ENCODE measurements at places on chromosomes 7 and 10.

GRCh38 chr7:54904986-54905385 is 113.8 kb upstream of the EGFR start:
- no peak for DNase-seq

DNA sequence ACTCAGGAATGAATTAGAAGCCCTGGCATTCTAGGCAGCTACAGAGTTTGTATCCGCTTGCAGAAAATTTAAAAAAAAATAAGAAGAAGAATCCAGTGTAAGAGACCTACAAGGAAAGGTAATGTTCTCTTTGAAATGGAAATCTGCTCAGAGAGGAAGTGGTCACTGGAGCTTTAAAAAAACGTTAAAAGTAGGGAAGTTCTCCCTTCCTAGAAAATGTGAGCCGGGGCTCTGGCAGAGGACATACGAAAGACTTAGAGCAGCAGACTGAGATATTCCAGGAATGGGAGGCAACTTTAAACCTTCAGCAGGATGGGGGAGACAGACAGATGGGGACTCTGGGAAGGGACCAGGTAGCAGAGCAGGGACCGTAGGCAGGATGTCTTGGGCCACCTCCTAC is 149.4 kb upstream of the NPS start:
- no peak for DNase-seq

- no peak for DNase-seq
Measured at GRCh38 chr7:102840404-102840803, 72.4 kb upstream of the LRRC17 start.

GRCh38 chr7:102253973-102254370 is 32.7 kb upstream of the SH2B2 start:
- DNase-seq: no peak

DNA sequence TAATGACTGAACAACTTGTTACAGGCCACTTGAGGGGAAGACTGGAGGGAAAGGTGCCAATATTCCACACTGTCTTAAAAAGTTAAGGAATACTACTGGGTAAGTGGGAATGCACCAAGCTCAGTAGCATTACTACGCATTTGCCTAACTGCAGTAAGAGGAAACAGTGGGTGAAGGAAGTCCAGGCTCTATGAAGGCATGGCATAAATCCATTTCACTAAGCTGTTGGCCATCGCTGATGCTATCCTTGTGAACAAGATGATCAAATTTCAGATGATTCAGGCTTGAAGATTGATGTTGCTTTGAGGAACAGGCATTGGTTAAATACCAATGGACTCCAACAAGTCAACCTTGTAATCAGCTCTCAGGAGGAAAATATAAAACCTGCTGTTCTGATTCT is 44.2 kb upstream of the TES start:
- DNase-seq: no peak

DNA sequence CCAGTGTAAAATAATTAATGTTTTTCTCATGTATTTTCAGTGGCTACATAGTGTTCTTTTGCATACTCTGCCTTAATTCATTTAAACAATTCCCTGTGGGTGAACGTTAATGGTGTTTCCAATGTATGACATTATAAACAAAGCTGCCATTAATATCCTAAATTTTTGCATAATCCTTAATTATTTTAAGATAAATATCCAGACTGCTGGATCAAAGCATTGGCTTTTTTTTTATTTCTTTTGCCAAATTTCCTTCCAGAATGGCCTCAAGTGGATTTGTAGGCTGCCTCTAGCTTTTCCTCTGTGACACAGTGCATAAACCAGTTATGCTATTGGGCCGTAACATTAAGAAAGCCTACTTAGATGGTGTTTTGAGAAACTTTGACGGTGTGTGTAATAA is 29.5 kb downstream of the MCM10 start:
- no peak for DNase-seq

GRCh38 chr7:159125955-159126270 is 18.8 kb downstream of the VIPR2 start:
- no peak for DNase-seq

GRCh38 chr10:130160775-130161174 is 24.6 kb downstream of the GLRX3 start:
- no peak for DNase-seq

DNA sequence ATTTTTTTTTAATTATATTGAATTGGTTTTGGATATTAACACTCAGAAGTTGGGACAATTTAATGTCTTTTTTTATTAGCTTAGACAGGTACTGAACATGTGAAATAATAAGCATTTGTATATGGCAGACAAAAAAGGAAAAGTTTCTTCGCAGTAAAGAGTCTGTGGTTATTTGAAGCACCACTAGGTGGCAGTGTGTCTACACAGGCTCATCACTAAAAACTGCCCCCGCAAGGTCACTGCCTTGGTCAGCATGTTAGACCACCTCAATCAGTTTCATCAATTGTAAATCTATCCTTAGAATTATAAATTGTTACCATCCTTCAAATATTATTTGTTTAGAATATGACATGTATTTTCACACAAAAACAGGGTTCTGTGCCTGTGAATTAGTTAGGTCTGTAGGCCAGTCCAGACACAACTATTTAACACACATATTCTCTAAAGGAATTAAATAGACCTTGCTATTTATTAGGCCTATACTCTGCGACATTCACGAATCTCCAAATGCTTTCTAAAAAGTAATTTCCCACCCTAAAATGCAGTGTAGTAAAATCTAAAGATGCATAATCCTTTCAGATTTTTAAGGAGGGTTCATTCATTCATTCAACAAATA is 17.0 kb downstream of the PNLIPRP3 start:
- DNase-seq: no peak

DNA sequence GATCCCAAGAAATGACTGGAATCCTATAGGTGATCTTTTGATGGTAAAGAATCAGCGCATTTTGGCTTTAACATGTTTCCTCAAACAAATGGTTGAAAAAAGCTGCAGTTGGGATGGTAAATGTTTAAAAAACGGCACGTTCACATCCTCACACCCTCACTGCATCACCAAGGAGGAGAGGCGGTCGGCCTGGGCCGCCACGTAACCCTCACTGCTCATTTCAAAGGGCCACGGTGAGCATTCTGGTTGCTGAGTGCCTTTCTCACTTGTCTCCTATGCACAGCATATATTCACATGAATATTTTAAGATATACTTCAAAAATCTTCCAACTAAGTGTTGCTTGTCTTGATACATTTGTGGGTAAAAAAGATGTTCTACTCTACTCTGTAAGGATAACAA is 233.2 kb downstream of the DNAJB6 start:
- no peak for DNase-seq

GRCh38 chr7:100863406-100863950 is 3.7 kb upstream of the TRIP6 start:
- DNase-seq: no peak

GRCh38 chr10:114244126-114244525 is 5.1 kb downstream of the VWA2 start:
- no peak for DNase-seq

DNA sequence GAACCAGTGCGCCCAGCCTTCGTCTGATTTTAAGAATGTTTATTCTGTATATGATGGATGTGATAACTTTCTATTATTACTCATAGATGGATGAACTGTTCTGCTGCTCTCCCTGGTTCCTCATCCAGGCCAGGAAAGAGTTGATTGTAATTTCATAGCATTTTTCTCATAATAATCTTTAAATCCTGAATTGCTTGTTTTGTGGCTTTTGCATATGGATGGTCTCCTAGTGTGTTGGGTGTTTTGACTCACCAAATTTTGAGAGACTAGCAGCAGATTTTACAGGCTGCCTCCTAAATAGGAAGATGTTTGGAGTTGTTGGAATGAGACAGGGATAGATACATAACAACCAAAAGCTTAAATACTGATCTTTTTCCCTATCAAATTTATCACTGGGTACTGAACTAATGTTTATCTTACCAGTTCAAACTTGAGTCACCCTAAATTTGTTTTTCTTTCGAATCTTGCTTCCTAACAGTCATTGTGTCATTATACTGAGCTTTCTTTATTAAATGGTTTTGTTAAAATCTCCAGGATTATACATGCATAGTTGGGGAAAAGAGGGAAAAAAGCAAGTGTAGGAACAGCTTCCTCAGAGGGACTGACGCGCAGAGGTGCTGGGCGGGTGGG is 106.0 kb upstream of the GATA3 start:
- no peak for DNase-seq

DNA sequence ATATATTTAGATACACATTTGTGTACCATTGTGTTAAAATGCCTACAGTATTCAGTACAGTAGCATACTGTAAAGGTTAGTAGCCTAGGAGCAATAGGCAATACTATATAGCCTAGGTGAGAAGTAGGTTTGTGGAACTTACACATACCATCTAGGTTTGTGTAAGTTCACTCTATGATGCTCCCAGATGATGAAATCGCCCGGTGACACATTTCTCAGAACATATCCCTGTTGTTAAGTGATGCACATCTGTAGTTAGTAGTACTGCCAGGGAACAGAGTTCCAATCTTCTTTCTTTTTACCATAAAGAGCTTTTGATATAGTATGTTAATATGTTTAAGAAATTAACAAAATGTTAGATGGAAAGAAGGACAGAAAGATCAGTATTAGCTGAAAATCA is 138.2 kb downstream of the SNX13 start:
- no peak for DNase-seq

DNA sequence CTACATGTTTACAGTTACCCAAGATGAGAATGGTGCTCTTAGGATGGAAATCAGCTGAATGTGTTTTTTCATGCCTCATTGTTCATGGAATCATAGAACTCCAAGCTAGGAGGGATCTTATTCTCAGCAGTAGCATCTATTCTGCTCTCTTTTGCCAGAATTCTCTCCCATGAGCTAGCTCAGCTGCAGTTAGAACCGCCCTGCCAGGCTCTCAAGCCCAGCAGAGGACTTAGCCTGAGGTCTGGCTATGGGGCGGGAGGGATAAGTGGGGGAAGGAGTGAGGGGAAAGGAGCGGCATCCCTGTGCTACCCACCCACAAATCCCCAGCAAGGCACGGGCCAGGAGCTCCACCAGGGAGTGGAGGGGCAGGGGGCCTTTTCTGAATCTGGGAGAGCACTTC is 120.7 kb upstream of the PLXNA4 start:
- DNase-seq: no peak

DNA sequence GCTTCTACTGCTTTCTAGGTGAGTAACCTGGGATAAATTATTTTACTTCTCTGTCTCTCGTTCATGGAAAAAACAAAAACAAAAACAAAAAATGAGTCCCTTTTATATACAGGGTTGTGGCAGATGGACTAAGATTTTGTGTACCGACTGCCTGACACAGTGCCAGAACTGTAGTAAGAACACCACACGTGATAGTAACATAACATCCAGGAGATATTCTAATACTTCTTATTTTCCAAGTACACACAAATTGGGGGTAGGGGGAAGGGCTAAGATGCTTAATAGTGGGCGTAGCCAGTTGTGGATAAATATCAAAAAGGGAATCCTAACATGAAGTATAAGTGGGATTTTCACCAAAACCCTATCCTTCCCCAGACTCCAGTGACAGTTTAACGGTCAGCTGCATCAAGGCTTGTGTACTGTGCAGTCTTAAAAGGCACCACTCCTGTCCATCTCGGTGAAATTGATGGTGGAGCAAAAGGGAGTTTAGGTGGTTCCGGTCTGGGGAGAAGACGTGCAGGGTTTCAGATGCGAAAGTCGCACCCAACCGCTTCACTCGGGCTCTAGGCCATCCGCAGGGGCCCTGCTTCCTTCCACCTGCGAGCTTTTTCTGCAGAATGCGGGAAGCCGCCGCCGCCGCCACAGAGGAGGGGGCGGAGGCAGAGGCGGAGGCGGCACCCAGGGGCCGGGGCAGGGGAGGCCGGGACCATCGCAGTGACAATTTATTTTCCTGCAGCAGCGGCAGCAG is at the start of gene STAMBPL1:
TSS of gene STAMBPL1 (plus strand) at position 712 of the 748 bp plus-strand sequence. CDS start 21,464 bp downstream, outside the sequence.
- DNase-seq: no peak

- DNase-seq: no peak
Measured at GRCh38 chr10:11218395-11218794, 200.7 kb downstream of the CELF2 start.

Measured in stimulated activated CD8-positive, alpha-beta memory T cell treated with anti-CD3 and anti-CD28 coated beads, Interleukin-4, amount 100 ng/mL, for 1 hour (primary cell).